ENCODE measurements at places on chromosomes 4 and X. TPM values are rescaled to one million over a fixed set of nuclear protein-coding genes. Genes with fewer than 3 reads are reported as not detected.

- peak; percentile 81 for DNase-seq
Measured at GRCh38 chr4:82780752-82781231, 17.8 kb downstream of the SCD5 start.

DNA sequence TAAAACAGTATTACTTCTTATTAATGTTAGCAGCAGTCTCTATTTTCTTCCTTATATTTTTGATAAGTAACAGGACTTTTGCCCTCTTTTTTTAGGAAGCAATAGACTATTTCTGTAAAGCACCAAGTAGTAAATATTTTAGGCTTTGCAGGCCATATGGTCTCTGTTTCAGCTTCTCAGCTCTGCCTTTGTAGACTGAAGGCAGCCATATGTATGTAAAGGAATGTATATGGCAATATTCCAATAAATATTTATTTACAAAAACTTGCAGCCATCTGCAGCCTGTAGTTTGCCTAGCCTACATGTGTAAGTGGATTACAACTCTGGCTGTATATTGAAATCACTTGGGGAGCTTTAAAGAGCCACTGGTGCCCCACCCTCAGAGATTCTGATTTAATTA lies 15.0 kb downstream of the RADX start:
- DNase-seq, result no peak

Gene MAGEH1
- 22.8 TPM for total RNA-seq

DNA sequence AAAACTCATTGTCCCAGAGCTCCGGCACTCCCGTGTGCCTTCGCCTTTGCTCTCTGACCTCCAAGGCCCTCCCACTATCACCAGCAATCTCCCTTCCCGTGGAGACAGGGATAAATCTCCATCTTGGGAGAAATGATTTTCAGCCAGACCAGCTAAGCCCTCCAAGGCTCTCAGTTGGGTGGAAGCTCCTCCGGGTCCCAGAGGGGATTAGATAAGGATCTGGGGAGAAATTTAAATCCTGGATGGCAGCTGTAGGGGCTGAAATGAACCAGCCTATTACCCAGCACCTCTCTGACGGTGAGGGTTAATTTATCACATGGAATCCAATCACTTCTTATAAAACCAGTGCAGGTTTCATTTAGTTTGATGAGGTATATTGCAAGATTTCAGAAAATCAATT lies 366.2 kb downstream of the FBXW7 start:
- no peak for DNase-seq

GRCh38 chrX:53065104-53065503 lies 16.5 kb downstream of the GPR173 start:
- DNase-seq, result no peak

DNA sequence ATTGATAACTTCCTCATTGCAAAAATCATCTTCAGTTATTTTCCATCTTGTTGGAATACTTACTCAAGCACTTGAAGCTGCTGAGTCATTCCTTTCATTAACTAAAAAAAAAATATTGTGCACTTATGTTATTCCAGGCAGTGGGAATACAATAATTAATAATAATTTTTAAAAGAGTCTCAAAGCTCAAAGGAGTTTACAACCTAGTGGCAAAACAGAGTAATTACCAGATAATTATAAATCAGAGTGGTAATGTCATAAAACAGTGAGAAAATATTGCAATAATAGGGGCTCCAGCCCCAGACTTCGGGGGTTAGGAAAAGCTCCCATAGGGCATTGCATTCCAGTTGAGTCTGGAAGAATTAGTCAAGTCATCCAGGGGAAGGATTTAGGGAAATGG lies 79.6 kb downstream of the DDX53 start:
- DNase-seq, result no peak

- DNase-seq, result no peak
Measured at GRCh38 chr4:3767570-3768288, 1.5 kb downstream of the ADRA2C start.

GRCh38 chr4:56149591-56149990 lies 200.8 kb downstream of the CEP135 start:
- no peak for DNase-seq

- DNase-seq, result no peak
Measured at GRCh38 chr4:18020145-18020670, 1.3 kb downstream of the LCORL start.

- DNase-seq, result peak; percentile 80
Measured at GRCh38 chr4:185710487-185710995, 101.5 kb downstream of the SORBS2 start.

DNA sequence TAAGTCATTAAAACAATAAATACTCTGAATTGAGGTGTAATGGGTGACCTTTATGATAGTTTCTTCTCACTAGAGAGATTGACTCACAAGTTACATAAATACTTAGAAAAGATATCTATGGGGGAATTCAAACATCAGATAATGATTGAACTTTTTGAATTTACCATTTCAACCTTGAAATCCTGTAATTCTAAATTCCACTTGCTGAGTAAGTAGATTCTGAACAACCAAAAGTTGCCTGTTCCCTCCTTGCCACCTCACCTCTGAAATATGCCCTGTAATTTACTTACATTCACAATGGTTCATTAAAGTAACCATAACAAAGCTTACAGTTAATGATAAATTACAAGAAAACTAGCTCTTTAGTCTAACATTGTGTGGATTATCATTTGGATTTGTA lies 43.3 kb upstream of the SLC39A8 start:
- no peak for DNase-seq

Measured in adrenal gland (tissue), 19 donors.